ENCODE measurements at places on chromosomes 11 and 22. TPM values are rescaled to one million over a fixed set of nuclear protein-coding genes. Genes with fewer than 3 reads are reported as not detected.

Gene APOA5
- 1,045 TPM for total RNA-seq

Gene IGSF9B
- total RNA-seq, result 0.33 TPM

Gene HIPK3
- total RNA-seq, result 67.5 TPM

Gene MYOD1
- not detected for total RNA-seq

GRCh38 chr11:34235189-34235588 is 122.6 kb downstream of the ABTB2 start:
- DNase-seq, result no peak

- DNase-seq, result no peak
Observed at GRCh38 chr22:35175392-35175791, 81.9 kb upstream of the HMGXB4 start.

DNA sequence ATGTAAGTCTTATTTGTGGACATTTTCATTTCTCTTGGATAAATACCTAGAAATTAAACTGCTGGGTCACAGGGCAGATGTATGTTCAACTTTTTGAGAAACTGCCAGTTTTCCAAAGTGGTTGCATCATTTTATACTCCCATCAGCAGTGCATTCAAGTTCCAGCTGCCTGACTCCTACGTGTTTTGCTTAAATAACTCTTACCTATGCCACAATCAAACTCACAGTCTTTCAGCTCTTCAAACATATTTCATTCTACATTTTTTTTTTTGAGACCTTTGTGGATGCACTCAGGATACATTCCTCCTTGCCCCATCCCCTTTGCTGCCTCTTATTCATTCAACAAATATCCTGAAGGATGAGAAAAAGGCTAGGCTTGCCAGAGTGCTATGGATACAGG is 9.2 kb downstream of the TCF20 start:
- DNase-seq, result no peak

GRCh38 chr11:119419834-119420492 is 3.0 kb downstream of the THY1 start:
- DNase-seq, result no peak

- no peak for DNase-seq
Observed at GRCh38 chr11:62558669-62559068, 12.1 kb upstream of the AHNAK start.

- DNase-seq, result no peak
Observed at GRCh38 chr22:22995166-22995565, 75.2 kb upstream of the GNAZ start.

DNA sequence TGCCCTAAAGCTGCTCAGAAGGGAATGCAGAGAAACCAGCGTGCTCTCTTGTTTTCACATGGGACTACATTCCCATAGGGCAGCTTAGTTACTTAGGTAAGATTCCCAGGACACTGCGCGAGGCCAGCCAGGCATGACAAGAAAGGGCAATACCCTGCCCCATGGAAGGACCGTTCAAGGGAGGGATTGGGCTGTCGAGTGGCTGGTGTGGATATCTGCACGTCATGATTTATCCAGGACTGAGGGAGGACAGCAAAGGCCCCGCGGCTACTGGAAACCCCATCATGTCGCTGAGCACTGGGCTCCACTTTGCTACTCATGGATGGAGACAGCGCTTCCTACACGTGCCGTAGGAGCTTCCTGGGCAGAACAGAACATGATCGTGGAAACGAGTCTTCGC is 169.4 kb downstream of the OPCML start:
- no peak for DNase-seq

Measured in liver (tissue), 10 donors.